ENCODE measurements at places on chromosomes 2 and 18.
A peak's percentile ranks its signal among the peaks of the same experiment; 100 is the strongest.

DNA sequence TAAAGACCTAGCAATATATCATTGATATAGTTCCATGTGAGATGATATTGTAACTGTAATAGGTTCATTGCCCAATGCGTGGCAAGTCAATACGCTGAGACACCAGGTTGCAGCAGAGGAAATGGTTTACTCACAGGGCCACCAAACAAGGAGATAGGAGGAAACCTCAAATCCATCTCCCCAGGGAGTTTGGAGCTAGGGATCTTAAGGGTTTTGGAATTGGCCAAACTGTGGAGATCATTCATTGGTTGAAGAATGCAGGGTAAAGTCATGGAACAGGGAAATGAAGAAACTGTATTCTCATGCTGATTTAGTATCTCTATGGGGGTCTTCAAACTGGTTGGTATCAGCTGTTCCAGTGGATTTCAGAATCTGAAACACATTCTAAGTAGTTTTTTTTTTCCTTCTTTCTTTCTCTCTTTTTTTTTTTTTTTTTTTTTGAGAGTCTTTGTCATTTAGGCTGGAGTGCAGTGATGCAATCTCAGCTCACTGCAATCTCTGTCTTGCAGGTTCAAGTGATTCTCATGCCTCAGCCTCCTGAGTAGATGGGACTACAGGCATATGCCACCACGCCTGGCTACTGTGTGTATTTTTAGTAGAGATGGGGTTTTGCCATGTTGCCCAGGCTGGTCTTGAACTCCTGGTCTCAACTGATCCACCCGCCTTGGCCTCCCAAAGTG is 30.7 kb upstream of the PPM1B start:
- peak; percentile 46 for DNase-seq

- peak; percentile 42 for DNase-seq
Measured at GRCh38 chr2:38602136-38602731, 494 bp downstream of the HNRNPLL start.

DNA sequence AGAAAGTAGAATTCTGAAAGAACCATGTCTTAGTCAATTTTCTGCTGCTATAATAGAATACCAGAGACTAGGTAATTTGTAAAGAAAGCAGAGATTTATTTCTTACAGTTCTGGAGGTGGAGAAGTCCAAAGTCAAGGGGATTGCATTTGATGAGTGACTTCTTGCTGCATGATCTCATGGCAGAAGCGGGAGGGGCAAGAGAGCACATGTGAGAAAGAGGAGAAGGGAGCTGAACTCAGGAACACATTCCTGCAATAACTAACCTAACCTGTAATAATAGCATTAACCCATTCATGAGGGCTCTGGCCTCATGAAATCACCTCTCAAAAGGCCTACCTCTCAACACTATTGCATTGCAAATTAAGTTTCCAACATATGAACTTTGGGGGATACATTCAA is 797.5 kb upstream of the POU3F3 start:
- DNase-seq, result no peak

GRCh38 chr2:176117162-176117822 is 714 bp downstream of the HOXD10 start:
- no peak for DNase-seq

- DNase-seq, result peak; percentile 55
Measured at GRCh38 chr18:9808295-9809241, 77.2 kb upstream of the TXNDC2 start.

DNA sequence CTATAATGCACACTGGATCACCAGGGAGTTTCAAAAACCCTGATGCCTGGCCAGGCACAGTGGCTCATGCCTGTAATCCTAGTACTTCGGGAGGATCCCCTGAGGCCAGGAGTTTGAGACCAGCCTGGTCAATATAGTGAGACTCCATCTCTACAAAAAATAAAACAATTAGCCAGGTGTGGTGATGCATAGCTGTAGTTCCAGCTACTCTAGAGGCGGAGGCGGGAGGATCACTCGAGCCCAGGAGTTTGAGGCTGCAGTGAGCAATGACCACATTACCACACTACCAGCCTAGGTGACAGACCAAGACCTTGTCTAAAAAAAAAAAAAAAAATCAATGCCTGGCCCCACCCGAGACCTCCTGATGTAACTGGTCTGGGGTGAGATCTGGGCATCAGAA is 137.2 kb downstream of the MTCL1 start:
- no peak for DNase-seq

- no peak for DNase-seq
Measured at GRCh38 chr2:7847321-7847720, 834.5 kb upstream of the ID2 start.

DNA sequence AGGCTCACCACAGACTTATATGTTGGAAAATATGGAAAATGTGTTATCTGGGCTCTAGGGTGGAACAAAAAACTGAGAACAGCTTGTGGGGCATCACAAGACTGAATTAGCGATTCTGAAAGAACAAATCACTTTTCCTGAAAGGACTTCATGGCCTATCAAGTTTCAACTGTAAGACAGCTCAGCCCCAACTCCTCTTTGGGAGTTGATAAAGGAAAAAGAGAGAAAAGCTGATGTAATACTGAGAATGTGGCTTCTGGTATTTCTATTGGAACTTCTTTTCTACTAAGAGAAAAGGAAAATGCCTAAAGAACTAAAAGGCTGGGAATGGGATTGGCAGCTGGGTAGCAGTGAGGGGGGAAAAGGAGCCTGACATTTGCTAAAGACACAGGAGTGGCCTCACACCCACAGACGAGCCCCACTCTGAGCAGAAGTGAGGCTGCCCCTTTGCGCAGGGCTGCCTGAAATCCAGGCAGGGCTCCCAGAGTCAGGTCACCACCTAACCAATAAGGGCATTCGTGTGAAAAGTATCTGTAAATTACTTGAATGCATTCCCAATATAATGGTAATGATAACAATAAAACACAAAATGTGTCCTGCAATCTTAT is 75.6 kb downstream of the LRP2 start:
- DNase-seq, result no peak

- DNase-seq, result no peak
Measured at GRCh38 chr2:168300460-168300859, 53.1 kb upstream of the STK39 start.

DNA sequence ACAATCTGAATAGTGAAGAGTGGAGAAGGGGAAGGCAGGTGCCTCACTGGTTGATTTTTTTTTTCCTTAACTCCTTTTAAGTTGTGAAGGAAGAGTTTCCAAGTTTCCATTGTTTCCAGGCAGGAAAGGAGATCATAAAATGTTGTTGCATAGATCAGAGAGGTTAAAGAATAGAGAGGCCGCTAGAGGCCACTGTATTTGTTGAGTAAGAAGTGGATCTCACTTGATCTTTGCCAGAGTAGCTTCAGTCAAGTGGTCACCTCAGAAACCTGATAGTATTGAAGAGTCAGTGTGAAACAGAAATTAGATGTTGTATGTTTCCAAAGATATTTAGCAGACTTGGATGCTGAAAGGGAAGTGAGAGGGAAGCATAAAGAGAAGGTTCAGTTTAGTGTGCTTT is 17.6 kb downstream of the CTNNA2 start:
- no peak for DNase-seq

DNA sequence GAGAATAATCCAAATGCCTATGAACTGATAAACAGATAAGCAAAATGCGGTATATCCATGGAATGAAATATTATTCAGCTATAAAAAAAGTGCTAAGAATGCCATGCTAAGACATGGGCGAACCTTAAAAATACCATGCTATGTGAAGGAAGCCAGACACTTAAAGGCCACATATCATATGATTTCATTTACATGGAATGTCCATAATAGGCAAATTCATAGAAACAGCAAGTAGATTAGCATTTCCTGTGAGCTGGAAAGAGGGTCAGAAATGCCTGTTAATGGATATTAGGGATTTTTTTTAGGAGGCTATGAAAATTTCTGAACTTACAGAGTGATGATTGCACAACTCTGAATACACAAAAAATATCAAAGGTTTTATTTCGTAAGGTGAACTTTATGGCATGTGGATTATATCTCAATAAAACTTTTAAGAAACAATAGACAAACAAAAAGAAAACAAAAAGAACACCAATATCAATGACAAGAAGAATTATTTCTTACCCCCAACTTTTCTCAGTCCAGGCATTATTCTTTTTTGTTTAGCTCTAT is 1207.7 kb downstream of the SUCLG1 start:
- no peak for DNase-seq

DNA sequence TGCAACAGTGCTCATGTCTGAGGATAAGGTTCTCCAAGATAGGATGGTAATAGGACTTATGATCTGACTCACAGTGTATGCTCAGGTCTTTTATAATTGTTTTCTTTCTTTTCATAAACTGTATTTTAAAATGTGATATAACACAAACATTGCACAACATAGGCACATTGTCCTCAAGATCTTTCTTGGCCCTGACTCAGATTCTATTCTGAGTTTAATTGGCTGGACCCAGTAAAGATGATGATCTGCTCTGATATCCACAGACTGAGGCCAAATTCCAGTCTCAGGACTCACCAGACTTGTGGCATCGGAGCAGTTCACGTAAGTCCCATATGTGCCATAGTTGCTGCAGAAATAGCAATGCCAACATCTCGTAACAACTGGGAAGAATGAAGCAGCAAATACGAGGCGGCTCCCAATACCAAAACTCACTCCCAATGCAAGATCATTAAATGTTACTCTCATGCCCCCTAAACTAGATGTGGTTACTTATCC is 448.9 kb upstream of the SLC14A2 start:
- no peak for DNase-seq

DNA sequence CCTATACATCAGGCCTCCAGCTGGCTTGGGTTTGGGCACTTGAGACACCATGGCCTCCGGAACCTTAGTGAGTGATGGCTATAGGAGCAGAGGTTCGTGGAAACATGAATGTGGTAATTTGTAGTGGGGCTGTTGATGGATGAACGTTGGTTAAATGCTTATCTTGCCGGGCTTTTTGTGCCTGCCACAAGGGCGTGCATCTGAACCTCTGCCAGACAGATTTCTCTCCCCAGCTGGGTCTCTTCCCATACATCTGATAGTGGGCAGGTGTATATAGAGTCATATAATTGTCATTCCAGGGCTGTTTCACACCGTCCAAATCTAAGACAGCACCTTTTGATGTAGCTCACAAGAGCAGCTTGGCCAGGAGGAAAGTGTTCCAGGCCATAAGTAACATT is 14.7 kb downstream of the LAMA3 start:
- DNase-seq, result no peak

GRCh38 chr18:43578706-43579105 is 301.4 kb upstream of the SYT4 start:
- no peak for DNase-seq

- no peak for DNase-seq
Measured at GRCh38 chr18:57188851-57189557, 42.1 kb downstream of the BOD1L2 start.

DNA sequence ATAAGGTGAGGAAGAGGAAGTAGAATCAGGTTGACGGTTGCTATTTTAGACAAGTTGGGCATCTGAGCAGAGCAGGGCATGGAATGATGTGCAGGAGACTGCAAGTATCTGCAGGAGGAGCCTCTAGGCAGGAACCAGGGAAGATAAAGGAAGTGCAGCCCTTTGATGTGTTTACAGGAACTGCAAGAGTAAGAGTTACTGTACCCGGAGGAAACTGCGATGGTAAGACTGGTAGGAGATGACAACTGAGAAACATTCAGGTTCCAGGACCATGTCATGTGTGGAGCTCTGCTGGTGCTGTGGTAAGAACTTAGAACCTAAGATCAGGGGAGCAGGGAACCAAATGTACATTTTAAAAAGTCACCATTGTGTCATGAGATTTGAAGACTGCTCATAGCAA is 134.3 kb upstream of the STON1 start:
- DNase-seq, result no peak

- DNase-seq, result no peak
Measured at GRCh38 chr2:223989206-223989855, 32.1 kb downstream of the MRPL44 start.

DNA sequence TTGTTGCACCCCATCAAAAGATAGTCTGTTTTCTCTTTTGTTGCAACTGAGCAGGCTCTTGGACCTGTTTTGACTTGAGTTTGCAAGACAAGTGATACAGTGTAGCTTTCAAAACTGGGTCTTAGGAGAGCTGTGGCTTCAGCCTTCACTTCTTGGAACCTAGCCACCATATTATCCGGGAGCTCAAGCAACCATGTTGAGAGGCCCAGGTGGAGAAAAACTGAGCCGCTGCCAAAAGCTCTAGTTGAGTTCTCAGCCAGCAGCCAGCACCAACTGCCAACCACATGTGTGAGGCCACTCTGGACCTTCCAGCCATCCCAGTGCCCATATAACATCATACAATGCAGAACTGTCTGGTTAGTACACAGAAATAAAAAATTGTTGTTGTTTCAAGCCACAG is 5.4 kb downstream of the CACNB4 start:
- no peak for DNase-seq

DNA sequence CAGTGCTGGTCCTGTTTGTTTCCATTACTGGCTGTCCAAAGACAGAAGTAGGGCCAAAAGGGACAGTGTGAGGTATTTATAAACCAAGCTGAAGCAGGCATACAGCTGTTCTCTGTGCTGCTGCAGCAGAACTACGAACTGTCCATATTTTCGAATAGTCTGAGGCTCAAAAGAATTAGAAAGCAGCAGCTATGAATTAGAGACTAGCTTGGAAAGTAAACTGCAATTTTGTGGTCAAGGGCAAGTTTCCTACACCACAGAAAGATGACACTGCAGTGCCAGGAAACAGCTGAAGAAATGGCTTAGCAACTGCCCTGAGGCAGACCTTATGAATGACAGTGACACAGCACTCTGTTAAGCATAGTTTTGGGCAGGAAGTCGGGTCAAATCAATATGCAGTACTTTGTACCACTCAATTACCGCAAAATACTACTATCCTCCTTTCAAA is 125.3 kb downstream of the TMEM131 start:
- no peak for DNase-seq

DNA sequence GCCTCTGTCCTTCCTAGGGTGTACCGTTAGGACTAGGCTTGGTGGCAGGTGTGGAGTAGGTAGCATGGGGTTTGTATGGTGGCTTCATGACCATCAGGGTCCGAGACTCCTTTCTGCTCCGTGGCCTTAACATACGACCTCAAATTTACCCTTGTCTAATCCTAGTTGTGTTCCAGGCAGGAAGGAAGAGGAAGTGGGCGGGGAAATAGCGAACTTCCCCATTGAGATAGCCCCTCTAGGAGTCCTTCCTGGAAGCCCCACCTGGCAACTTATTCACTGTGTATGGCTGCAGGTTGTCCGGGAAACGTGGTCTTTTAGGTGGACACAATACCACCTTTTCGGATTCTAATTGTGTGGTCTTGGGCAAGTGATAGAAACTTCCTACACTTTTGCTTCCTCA is 9.3 kb downstream of the CD8A start:
- no peak for DNase-seq

GRCh38 chr2:20300656-20301055 is 50.0 kb downstream of the PUM2 start:
- DNase-seq, result no peak

GRCh38 chr18:56067214-56067894 is 479.4 kb upstream of the TCF4 start:
- DNase-seq, result no peak

GRCh38 chr18:27057519-27058234 is 127.4 kb downstream of the CHST9 start:
- DNase-seq, result no peak

DNA sequence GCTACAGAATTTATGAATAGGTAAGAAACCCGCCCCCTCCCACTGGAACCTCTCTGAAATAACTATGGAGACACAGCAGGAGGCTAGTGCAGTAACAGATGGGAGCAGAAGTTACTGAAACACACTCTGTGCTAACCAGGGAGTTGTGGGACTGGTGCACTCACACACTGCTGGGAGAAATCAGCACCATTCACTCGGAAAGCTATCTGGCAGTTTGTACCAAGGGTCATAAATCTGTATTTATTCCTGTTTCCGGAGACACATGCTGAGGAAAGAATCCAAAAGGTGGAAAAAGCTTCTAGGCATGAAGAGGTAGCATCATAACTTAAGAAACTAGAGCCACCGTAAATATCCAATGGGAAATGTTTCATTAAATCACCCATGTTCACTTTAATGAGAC is 39.9 kb downstream of the TGFA start:
- peak; percentile 38 for DNase-seq
